ENCODE measurements at places on chromosomes 4 and X.
A peak's percentile ranks its signal among the peaks of the same experiment; 100 is the strongest.

DNA sequence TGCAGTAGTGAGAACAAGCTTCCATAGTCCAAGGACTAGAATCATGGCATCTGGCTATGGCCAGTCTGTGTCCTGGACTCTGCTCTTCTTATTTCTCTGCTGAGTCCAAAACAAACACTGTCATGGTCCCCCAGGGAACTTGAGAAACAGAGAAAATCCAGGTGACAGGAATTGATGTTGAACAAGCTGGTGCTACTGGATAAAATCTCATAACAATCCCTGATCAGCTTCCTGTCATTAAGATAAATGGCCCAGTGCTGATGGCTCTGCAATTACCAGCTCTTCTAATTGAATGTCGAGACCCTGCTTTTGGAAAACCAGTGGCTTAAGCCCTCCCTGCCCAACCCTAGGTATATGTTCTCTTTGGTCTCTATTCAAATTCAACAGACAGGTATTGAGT lies 58.8 kb upstream of the ARHGAP36 start:
- DNase-seq: no peak

DNA sequence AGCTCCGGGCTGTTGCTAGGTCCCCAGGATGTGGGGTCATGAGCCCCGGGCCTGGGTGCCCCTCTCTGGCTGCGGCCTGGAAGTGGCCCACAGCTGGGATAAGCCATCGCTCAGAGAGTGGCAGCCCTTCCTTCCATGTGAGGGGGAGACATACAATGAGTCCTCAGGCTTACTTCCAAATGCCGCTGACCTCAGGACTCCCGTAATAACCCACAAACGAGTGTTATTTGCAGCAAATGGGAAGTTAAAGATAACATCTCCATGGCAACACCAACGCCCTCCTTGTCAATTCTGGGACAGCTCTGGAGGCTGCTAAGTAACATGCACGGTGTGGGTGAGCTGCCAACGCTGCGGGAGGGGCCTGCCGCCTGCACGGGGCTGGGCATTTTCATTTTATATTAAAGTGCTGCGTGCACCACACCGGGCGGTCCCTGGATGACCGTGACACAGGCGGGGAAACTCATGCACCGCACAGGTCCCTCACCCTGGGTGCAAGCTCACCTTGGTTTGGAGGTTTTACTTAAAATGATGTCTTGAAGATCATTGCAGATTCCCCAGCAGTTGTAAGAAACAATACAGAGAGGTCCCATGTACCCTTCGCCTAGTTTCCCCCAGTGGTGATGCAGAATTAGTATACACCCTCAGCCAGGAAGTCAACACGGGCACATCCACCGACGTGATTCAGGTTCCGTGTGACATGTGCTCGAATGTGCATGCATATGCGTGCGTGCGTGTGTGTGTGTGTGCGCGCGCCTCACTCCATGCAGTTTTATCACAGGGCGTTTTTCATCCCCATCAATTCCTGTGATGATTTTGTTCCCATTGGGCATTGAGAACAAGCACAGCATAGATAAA lies 79.4 kb downstream of the ABLIM2 start:
- DNase-seq: no peak

- DNase-seq: peak; percentile 55
Measured at GRCh38 chr4:88211473-88212252, 53.2 kb upstream of the ABCG2 start.

- no peak for DNase-seq
Measured at GRCh38 chrX:137748827-137749226, 182.9 kb downstream of the ZIC3 start.

GRCh38 chrX:56920338-56920997 lies 74.9 kb downstream of the SPIN3 start:
- DNase-seq: no peak

GRCh38 chr4:93776386-93777080 lies 52.0 kb upstream of the ATOH1 start:
- no peak for DNase-seq

DNA sequence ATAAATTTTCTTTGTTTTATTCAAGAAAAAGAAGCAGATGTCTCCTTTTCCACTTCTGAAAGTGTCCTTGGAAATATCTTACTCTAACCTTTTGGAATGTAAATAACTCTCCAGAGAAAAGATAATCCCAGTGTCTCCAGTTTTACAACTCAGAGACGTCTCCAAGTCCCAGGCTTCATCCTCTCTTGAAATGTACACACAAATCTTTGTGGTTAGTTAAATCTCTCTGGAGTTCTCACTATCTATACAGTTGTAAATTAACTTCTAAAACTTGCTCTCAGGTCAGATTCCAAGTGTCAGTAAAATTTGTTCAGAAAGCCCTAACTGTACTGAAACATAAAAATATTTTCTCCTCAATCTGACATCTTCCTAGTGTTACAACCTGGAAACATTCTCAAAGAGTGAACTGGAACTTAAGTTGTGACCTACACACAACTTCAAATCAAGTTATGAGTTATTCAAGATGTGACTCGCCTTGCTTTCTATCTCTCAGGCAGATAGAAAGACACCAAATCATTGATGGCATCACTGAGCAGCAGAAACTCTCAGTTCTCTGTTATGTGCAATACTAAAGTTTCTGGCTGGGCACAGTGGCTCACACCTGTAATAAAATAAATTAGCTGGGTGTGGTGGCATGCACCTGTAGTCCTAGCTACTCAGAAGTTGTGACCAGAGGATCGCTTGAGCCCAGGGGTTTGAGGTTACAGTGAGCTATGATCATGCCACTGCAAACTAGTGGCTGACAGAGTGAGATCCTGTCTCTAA lies 284.2 kb downstream of the RCHY1 start:
- DNase-seq: no peak

GRCh38 chrX:41043674-41044345 lies 41.4 kb upstream of the USP9X start:
- DNase-seq: no peak

- no peak for DNase-seq
Measured at GRCh38 chrX:53990171-53990570, 54.1 kb downstream of the PHF8 start.

DNA sequence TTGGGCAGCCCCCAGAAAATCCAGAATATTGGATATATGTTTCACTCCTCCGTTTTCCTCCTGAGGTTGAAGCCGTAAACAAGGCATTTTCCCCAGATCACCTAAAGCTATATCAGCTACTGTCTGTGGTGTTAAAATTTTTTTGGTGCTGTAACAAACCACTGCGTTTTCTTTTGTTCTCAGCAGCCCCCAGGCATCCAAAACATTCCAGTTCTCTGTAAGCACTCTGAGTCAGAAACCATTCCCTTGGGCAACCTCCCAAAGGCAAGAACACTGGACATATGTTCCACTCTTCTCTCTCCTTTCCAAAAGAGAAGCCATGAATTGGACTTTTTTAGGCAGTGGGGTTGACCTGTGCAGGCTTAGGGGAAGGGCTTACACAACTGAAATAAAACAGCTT lies 310.9 kb downstream of the MID1IP1 start:
- DNase-seq: no peak

- DNase-seq: no peak
Measured at GRCh38 chr4:119035951-119036737, 99.5 kb upstream of the MYOZ2 start.

DNA sequence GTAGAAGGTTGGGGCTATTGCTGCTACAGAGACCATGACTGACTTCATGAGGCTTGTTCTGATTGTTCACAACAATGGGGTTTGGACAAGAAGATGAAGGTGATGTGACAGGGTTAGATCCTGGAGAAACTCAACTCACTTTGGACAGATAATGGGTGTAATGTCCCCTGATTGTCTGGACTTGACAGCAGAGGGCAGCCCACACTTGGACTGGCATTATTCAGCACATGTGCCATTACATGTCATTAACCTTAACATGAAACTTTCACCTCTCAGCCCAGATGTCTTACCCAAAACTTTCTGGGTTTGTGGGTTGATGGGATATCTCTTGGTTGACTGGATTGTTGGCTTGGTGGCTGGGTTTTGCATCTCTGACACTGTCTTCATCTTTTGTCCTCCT lies 101.5 kb downstream of the MXRA5 start:
- no peak for DNase-seq

- DNase-seq: no peak
Measured at GRCh38 chr4:166896254-166896653, 338.0 kb downstream of the SPOCK3 start.

DNA sequence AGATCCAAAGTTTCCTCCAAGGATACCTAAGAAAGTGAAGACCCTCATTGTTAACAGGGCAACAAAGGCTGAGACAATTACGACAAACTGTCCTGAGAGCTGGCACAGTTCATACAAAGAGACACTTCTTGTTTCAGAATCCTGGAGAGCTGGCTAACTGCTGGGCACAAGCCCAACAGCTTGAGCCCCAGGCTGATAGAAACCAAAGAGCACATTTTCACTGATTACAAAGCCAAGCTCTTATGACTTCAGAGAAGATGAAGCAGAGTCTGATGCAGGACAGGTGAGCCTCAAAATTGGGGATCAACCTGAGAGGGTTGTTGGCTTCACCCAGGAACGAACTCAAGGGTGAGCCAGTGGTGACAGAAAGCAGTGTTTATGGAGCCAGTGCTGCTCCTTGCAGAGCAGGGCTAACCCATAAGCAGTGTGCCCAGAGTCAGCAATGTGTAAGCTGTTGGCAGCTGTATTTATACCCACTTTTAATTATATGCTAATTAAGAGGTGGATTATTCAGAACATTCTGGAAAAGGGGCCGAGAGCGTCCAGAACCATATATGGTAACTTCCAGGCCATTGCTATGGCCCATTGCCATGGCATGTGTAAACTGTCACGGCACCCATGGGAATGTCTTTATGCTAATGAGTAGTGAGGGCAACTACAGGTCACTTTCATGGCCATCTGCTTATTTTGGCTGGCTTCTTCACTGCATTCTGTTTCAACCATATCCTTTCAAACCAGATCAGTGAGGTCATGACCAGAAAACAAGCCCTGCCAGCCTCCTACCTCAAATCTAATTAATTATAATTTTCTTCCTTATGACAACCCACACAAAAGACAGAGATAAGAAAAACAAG lies 183.7 kb downstream of the EVC2 start:
- DNase-seq: no peak

DNA sequence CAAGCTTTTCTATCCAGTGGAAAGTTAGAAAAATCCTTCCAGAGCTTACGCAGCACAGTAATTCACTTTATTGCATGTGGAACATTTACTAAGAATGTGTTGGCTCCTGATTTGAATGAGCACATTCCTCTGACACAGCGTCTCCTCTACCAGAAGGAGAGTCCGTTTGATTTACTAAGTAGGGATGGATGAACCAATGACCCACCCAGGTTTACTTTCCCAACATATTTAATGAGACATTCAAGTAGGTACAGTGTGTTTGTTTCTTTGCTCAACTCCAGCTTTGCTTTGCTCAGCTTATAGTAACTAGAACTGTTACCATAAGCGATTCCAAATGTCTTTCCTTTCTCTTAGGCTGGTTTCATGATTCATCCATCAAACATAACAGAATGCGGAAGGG lies 161.7 kb downstream of the SMARCA1 start:
- no peak for DNase-seq

DNA sequence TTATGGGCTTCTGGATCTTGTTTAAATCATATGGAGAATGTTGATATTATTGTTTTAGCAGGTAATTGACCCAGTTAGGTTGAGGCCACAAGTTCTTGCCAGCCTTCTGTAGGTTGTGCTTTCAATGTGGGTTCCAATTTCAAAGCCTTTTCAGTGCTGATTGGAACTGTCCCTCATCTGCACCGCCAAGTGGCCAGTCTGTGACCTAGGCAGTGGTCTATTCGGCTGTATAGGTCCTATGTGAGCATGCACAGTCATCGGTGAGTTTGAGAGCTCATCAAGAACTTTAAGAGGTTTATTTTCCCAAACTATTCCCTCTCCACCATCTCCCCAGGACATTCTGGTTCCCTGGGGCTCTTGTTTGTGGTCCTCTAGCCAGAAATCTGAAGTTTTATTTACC lies 35.7 kb downstream of the DDX53 start:
- DNase-seq: no peak

DNA sequence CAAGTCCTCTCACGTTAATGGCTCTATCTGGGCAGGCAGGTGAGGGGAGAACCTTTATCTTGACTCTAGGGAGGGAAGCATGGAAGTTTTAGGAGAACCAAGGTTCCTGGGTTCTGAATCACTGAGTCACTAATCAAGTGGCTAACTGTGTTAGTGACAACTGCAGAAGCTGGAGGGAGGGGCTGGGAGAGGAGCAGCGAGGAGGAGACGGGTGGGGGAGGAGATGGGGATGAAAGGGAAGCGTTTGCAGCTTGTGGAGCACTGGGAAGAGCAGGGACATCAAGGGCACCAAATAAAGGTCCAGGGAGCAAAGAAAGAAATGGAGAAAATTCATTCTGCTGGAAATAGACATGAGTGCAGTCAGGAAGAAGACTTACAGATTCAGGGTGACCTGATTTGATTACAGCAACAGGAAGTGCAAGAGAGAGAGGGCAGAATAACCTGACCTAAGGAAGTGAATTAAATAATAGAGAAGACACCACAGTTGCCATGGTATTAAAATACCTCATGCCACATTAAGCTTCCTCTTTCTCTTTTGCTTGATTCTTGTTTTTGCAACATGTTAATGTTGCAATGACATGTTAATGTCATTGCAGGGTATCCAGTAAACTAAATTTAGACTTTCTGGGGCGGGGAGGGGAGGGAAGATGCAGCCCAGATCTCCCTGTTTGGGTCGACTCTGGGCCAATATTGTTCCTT lies 4.5 kb upstream of the SETD7 start:
- DNase-seq: no peak

GRCh38 chr4:138775489-138775888 lies 240.1 kb upstream of the NOCT start:
- DNase-seq: no peak

DNA sequence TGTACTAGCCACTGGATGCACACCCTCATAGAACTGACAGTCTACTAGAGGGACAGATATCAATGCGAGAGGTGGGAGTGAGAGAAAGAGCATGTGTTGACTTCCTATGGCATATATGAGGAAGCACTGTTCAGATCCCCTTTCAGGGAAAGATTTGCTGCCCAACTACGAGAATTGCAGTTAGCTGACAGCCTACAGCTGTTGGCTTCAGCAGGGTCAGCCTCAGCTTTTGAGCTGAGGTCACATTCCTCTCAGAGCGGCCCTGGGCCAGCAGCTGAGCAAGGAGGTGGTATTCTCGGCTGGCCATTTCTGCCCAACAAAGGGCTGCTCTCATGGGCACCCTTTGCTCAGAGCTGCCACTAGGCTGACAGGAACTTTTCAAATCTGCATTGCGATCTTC lies 580.2 kb downstream of the MID1IP1 start:
- DNase-seq: peak; percentile 53

DNA sequence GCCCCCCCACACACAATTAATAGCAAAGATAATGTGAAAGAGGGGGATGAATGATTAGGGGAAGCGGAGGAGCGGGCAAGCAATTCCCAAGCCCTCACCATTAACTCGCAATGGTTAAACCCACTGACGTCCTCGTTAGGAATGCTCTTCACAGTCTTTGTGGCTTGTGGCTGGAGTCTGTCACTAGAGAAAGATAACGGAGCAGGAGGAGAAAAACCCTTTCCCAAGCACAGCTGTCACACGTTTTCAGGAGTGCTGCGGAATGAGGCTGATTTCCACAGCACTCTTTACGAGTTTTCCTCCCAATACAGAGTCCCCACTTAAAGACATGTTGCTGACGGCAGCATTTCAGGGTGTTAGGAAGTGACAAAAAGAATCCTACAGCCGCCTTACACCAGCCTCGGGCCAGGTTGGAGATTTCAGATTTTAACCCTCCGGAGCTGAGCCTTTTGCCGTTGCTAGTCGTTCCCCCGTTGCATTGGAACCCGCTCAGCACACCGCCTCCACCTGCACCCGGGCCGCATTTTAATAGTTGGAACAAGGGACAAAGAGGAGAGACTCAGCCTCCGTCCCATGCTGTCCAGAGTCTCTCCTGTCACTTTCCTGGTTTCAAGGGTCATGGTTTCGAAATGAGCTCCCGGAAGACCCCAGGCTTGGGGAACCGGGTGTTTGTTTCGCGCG lies 92.2 kb downstream of the GEMIN8 start:
- DNase-seq: peak; percentile 41

- no peak for DNase-seq
Measured at GRCh38 chr4:146155152-146155724, 20.3 kb upstream of the LSM6 start.
